Islet precursor cell (in vitro differentiated cells): ENCODE measurements at places on chromosomes 11 and 22.

DNA sequence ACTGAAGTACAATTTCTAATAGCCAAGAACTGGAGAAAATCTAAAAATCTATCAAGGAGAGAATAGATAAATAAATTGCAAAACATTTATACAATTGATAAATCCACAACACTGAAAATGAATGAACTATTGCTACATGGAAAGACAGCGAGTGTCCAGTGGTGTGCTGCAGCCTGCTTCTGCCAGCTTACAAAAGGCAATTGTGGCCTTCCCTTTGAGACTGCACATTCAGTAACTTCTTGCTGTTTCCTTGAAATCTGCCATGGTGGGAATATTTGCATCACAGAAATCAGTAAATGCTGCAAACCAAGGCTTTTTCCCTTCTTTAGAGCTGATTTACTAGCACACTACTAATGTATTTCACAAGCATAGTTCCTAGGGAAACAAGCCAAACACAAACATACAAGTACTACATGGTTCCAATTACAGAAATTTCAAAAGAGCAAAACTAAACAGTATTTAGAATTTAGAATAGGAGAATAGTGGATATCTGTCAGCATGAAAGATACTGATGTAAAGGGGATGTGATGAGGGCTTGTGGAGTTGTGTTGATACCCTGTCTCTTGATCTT is 76.9 kb upstream of the TRIM77 start:
- DNase-seq, result no peak

DNA sequence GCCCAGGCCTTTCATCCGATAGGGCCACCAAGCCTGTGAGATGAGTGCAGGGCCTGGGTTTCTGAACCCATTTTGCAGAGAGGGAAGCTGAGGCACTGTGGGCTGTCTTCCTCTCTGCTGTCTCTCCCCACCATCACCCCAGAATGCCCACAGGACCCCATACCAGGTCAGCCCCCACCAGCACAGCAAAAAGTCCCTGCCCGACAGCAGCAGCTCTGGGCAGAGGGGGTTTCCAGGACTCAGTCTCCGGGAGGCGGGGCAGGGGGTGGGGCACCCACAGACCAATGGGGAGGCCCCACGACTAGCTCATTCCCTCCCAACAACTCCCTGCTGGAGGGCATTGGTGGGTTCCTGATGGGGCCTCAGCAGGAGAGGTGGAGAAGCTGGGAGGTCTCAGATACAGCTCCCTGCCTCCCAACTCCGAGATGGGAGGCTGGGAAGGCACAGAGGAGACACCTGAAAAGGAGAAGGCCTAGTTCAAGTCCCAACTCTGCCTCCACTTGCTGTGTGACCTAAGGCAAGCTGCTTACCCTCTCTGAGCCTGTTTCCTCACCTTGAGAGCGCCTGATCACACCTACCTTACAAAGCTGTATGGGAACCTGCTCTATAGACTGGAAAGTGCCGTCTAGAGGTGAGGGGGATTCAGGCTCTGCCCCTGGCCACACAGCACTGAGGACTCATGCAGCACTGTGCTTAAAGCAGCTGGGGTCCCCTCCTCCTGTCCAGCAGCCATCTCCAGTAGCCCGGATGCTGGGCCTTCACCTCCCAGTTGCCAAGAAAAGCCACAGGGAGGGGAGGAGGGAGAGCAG is 3.5 kb downstream of the CBX7 start:
- DNase-seq, result peak; percentile 73

DNA sequence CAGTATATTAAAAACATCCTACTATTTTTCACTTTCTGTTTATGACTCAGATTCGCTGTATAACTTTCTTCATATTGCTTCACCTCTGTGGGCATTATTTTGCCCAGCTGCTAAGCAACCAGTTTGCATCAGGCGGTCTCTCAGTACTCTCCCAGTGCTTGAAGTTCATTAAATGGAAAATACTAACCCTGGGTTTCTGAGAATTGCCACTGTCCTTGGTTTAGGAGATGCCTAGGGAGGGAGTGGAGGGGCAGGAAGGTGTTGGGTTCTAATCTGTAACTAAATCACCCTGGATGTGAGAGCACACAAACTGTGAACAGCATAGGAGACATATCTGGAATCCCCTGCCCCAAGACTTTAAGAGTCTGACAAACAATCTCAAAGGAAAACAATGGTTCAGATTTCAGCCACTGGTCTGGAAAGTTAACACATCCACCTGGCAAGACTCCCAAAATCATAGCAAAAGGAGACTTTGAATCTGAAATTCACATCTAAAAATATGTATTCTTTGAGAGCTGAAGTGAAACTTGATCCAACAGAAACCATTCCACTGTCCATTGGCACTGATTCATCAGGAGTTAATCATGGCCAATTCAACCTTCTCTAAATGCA is 540.0 kb downstream of the SOX6 start:
- no peak for DNase-seq

DNA sequence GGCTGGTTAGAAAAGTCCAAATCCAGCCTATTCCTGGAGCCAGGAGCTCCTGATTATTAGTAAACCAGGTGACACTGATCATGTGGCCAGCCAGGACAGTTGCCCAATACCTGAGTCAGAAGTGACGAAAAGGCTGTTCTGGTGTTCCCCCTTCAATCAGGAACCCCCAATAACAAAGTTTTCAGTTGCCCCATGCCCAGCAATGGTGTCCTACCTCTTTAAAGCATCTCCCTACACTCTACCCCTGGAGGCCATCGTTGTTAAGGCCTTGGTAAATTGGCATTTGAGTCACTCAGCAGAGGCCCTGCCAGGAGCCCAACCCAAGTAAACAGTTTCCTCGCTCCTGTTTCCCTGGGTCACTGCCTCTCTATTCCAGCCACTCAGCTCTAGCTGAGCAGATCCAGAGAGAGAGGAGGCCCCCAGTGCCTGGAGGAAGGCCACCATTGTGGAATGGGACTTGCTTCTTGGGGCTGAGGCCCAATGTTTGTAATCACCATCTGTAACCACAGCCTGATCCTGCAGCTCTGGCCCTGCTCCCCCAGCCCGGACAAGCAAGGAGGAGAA is 25.0 kb downstream of the ARHGAP1 start:
- peak; percentile 69 for DNase-seq

DNA sequence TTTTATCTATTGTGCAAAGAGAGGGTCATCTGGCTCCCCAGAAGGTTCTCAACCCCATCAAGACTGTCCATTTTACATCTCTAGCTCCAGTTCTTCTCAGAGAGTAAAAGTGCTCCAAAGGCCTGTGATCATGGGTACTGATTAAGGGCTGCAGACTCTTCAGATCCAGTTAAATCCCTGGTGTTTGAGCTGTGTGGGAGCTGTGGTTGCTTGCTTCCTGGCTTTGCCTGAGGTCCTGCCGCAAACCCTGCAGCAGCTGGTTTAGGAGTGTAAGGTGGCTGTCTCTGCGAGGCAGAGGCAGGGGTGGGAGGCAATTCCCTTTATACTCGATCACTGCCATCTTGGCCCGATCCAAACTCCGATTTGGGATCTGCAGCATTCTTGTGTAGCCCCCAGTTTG is 1.2 kb downstream of the MRPL17 start:
- DNase-seq, result no peak

- DNase-seq, result no peak
Observed at GRCh38 chr11:92296138-92296515, 71.5 kb downstream of the FAT3 start.

GRCh38 chr11:97856666-97857065 is 1164.1 kb upstream of the CNTN5 start:
- no peak for DNase-seq

DNA sequence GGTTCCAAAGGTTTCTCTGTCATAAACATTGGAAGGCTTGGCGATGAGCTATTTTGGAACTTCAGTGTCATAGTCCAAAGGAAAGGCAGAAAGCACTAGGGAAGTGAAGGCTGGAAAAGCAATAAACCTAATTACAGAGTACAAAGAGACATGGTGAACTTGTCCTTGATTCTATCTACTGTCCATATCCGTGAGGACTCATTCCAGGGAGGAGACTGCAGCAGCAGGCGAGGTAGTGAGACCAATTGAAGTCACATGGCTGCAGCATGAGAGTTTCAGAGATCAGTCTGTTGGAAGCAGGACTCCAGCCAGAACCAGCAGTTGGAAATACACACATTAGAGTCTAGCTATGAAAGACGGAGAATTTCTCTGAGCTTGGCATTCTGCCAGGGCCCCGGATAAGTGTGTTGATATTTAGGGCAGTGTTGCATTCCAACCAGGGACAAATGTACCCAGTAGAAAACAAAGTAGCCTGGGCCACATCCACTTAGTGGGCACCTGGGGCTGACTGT is 54.1 kb upstream of the ARHGAP42 start:
- DNase-seq, result peak; percentile 55

- no peak for DNase-seq
Observed at GRCh38 chr11:134015556-134015955, 53.3 kb upstream of the JAM3 start.
